NCI-H526 treated with DMSO at 0.1 percent for 48 hours (cell line): ENCODE measurements at places on chromosomes 3 and 15.

DNA sequence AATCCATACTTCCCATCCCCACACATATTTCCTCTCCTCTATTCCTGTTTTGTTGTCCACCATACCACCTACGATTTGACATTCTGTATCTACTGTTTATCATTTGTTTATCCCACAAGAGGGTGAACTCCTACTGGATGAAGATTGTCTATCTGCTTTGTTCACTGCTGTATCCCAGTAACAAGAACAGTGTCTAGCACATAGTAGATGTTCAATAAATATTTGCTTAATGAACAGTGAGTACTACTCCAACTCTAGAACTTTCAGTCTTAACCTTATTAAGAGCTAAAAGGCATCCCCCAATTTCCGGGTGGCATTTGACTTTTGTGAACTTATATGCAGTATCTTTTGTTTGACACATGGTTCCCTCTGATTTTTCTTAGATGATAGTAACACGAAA is 1.3 kb downstream of the PYGO1 start:
- no peak for DNase-seq

GRCh38 chr3:56818156-56818985 is 16.6 kb upstream of the ARHGEF3 start:
- no peak for DNase-seq

- no peak for DNase-seq
These were observed 385.4 kb upstream of the LRRC3B start for GRCh38 chr3:26237036-26237682.

DNA sequence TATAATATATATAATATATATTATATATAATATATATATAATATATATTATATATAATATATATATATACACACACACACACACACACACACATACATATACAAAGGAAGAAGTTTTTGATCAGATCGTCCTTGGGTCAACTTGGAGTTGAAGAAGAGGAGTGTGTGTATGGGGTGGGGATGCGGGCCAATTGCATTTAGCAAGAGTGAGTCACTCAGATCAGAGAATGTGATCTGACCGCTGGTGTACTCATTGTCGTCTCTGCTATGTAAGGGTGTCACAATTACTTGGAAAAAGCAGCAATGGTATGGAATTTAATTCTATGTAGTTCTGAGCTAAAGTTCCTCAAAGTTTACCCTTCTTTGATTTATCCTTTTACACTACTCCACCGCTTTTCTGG is 4.6 kb upstream of the VGLL3 start:
- DNase-seq: no peak

- DNase-seq: no peak
These were observed 383.1 kb upstream of the TPRG1 start for GRCh38 chr3:188788621-188789081.

- DNase-seq: no peak
These were observed 15.2 kb upstream of the ACTC1 start for GRCh38 chr15:34810443-34811129.

DNA sequence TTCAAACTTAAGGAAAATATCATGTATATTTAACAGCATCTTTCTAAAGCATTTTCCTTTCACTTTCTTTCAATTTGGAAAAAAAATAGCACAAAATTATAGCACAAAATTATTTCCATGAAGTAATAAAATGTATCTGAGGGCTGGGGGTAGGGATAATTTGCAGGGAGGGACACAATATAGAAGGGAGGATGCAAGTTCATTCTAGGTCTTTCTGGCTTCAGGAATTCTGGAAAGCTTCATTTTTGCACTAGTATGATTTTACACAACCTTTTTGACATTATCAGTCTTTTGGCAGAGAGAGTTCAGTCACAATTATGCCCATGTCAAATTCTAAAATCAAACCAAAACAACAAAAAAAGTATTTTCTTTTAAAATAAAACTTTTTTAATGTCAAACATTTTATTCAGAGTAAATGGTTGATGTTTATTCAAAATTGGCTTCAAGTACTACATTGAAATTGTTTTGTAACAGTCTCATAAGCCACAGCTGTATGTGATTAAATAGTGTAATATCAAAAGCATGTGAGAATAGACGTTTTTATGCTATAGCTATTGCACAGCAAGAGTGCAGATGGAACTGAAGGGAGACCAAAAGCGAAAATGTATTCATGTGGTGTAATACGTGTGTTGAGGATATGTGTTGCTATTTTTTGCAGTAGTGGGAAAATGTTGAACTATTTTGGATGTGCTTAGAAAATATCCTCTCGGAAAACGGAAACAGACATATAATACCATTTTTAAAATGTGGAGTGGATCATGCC is 5.8 kb downstream of the RBMS3 start:
- DNase-seq: no peak

DNA sequence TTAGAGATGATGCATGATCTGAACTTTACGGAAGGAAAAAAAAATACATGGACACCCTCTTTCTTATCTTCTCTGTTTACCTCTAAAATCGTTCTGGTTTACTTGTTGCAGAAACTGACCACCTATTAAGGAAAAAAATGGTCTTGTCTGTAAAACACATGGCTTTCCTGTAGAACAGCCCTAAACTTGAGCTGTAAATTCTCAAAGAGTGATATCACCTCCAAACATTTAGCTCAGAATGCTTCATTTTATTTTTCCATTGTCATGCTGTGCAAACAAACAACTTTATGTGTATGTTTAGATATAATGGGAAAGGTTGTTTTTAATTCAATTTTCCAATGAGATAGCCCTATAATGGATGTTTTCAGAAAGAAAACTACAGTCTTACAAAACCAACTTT is 237.4 kb upstream of the NR2F2 start:
- DNase-seq: no peak

DNA sequence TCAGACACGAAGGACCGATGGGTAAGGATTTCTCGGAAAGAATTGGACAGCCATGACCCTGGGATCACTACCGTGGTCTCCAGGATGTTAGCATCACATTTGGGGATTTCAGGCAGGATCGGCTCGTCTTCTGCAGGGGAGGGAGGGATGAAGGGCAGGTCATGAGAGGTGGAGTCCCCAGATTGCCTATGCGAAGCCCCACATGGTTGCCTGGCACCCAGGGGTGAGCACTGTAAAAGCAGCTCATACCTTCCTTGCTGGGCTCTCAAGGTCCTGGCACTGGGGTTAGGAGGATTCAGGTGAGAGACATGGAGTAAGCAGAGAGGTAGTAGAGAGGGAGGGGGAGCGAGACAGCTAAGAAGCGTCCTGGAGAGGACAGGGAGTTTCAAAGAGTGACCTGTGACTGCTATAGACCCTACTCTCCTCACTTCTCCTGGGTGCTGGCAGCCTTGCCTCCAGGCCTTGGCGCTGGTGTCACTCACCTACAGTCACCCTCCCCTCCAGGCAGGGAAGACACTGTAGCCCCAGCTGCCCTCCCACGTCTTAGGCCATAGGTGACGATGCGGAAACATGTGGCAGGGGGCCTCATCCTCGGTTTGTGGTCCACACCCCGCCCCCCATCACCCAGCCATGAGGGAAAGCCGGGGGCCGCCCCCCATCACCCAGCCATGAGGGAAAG is 15.0 kb upstream of the EHD4 start:
- DNase-seq: no peak

GRCh38 chr15:32105258-32106241 is 75.2 kb downstream of the CHRNA7 start:
- DNase-seq: no peak

DNA sequence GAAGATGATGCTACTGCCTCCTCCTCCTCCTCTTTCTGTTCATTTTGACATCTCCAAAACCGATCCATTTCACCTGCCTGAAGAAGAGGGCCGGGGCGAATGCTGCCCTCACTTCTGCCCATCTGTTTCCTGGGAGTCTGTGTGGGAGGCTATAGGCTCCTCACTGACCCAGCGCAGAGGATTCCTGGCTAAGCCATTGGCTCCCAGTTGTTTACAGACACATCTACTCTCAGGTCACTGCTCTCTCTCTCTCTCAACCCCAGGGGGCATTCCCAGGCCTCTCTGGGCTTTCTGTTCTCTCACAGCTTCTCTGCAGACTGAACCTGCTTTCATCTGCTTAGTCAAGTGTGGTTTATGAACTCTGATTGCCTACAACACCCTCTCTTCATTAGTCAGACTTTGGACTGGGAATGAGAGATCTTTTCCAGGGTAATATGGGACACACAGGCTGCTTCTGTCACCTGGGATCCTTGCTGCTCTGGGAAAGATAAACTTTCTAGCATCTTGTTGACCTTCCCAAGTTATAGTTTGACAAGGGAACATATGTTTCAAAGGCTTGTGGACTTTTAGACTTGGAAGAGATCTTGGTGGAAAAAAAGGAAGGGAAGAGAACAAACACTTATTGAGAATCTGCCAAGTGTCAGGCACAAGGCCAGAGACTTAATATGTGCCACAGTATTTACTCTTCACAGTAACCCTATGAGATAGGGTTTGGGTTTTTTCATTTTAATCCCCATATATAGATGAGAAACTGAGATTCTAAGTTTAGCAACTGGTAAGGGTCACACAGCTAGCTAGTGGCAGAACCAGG is 30.2 kb upstream of the USP3 start:
- DNase-seq: peak; percentile 50

DNA sequence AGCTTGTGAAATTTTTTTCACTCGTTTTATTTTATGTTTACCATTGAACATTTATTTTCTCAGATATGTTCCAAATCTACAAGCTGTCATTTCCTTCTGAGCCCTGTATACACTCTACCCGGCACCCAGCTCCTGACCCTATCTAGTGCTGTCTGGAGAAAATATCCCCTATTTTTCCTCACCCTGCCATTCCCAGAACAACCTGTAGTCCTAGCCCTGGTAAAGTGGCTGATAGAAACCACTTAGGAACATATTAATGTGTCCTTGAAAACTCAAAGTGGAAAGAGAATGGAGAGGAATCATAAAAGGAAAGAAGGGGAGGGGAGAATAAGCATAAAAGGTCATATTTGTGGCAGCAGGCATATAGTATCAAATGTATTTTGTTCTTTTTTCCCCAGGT is 8.2 kb upstream of the TIMMDC1 start:
- no peak for DNase-seq

DNA sequence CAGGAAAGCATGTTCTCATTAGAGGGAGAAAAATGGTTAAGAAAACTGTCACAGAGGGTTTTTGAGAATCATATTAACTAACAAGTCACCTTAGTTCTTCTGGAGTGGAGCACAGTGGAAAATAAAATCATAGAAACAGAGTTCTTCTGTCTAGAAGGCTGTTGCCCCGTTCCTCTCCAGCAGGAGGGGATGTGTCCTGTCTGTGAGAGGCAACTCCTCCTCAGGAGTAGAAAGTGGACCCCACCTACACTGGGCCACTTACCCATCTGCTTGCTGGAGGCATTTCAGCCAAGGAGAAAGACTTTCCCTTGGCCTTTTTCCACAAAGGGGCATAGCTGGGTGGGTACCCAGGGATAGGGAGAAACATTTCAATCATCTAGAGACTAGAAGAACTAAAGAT is 106.6 kb downstream of the SSR3 start:
- no peak for DNase-seq
